ENCODE measurements at places on chromosomes 12 and 14.

- H3K27me3 ChIP-seq, result no peaks in the 10 kb centered on the region
- no peak overlapping the region for H3K27ac ChIP-seq
- no peak for DNase-seq
- no peak overlapping the region for H3K4me3 ChIP-seq
- peaks cover 6% of the 10 kb centered on the region for H3K4me1 ChIP-seq
- H3K36me3 ChIP-seq, result no peaks in the 10 kb centered on the region
Observed at GRCh38 chr12:128543460-128543859, 276.5 kb downstream of the TMEM132C start.

GRCh38 chr14:29927376-29928116 is at the start of gene PRKD1:
Gene PRKD1 (minus strand): TSS chr14:29927847.
- no peak within 1 kb of the TSS for H3K27ac ChIP-seq
- DNase-seq, result peak; percentile 76
- H3K27me3 ChIP-seq, result no peaks in the 10 kb centered on the region
- H3K4me3 ChIP-seq, result peak within 1 kb of the TSS; percentile 100
- peaks cover 11% of the 10 kb centered on the region for H3K4me1 ChIP-seq
- no peaks in the 10 kb centered on the region for H3K36me3 ChIP-seq

GRCh38 chr14:100052819-100053218 is 12.4 kb upstream of the EVL start:
- H3K27ac ChIP-seq, result no peak overlapping the region
- no peak for DNase-seq
- H3K4me3 ChIP-seq, result no peak overlapping the region
- no peaks in the 10 kb centered on the region for H3K36me3 ChIP-seq
- no peaks in the 10 kb centered on the region for H3K27me3 ChIP-seq
- peaks cover 2% of the 10 kb centered on the region for H3K4me1 ChIP-seq

- H3K27me3 ChIP-seq, result no peaks in the 10 kb centered on the region
- DNase-seq, result no peak
- no peaks in the 10 kb centered on the region for H3K36me3 ChIP-seq
- no peak overlapping the region for H3K27ac ChIP-seq
- no peaks in the 10 kb centered on the region for H3K4me1 ChIP-seq
Observed at GRCh38 chr14:94648801-94649200, 36.6 kb downstream of the SERPINA3 start.

GRCh38 chr12:24111086-24111485 is 161.6 kb upstream of the SOX5 start:
- no peak overlapping the region for H3K4me3 ChIP-seq
- H3K36me3 ChIP-seq, result no peaks in the 10 kb centered on the region
- no peaks in the 10 kb centered on the region for H3K4me1 ChIP-seq
- no peaks in the 10 kb centered on the region for H3K27me3 ChIP-seq

- H3K27me3 ChIP-seq, result no peaks in the 10 kb centered on the region
- H3K4me3 ChIP-seq, result peak overlapping the region; percentile 20
- H3K4me1 ChIP-seq, result no peaks in the 10 kb centered on the region
- H3K36me3 ChIP-seq, result no peaks in the 10 kb centered on the region
- no peak overlapping the region for H3K27ac ChIP-seq
Observed at GRCh38 chr14:94227029-94227428, 52.9 kb downstream of the PPP4R4 start.

DNA sequence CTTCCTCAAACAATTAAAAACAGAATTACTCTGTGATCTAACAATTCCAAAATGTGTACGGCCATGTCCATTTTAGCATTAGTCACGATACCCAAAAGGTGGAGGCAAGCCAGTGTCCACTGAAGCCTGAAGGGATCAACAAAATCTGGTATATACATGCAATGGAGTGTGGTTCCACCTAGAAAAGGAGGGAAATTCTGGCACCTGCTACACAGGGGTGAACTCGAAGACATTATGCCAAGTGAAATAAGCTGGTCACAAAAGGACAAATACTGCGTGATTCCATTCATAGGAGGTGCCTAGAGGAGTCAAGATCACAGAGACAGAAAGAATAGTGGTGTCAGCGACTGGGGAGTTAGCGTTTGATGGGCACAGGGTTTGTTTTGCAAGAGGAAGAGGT is 331.4 kb downstream of the MED13L start:
- no peaks in the 10 kb centered on the region for H3K27me3 ChIP-seq
- peaks cover 12% of the 10 kb centered on the region for H3K36me3 ChIP-seq
- H3K4me1 ChIP-seq, result peaks cover 2% of the 10 kb centered on the region
- no peak overlapping the region for H3K27ac ChIP-seq
- DNase-seq, result no peak

GRCh38 chr12:31526158-31526546 is 64.8 kb downstream of the DENND5B start:
- peaks cover 8% of the 10 kb centered on the region for H3K4me1 ChIP-seq
- H3K27me3 ChIP-seq, result no peaks in the 10 kb centered on the region
- no peak overlapping the region for H3K4me3 ChIP-seq
- no peaks in the 10 kb centered on the region for H3K36me3 ChIP-seq

GRCh38 chr12:53964315-53964713 is 8.6 kb upstream of the HOXC11 start:
- H3K27me3 ChIP-seq, result peaks cover 100% of the 10 kb centered on the region
- H3K27ac ChIP-seq, result no peak overlapping the region

DNA sequence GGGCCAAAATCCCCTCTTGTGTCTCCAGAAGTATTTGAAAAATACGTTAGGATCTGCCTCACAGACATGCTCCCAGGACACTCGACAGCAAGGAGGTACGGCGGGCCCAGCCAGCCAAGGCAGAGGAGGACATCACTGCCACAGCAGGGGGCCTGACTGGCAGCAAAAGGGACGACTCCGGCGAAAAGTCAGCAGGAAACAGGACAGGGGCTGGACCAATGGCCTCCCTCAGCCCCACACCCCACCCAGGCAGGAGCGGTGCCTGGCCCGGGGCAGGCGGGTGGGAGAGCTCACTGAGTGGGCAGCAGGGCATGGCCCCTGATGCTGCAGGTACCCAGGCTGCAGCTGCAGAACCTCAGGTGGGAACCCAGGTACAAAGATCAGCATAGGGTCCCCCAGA is 17.8 kb downstream of the BRF1 start:
- no peaks in the 10 kb centered on the region for H3K27me3 ChIP-seq
- no peak for DNase-seq
- H3K4me1 ChIP-seq, result peaks cover 11% of the 10 kb centered on the region
- H3K36me3 ChIP-seq, result peaks cover 13% of the 10 kb centered on the region
- H3K4me3 ChIP-seq, result no peak overlapping the region

DNA sequence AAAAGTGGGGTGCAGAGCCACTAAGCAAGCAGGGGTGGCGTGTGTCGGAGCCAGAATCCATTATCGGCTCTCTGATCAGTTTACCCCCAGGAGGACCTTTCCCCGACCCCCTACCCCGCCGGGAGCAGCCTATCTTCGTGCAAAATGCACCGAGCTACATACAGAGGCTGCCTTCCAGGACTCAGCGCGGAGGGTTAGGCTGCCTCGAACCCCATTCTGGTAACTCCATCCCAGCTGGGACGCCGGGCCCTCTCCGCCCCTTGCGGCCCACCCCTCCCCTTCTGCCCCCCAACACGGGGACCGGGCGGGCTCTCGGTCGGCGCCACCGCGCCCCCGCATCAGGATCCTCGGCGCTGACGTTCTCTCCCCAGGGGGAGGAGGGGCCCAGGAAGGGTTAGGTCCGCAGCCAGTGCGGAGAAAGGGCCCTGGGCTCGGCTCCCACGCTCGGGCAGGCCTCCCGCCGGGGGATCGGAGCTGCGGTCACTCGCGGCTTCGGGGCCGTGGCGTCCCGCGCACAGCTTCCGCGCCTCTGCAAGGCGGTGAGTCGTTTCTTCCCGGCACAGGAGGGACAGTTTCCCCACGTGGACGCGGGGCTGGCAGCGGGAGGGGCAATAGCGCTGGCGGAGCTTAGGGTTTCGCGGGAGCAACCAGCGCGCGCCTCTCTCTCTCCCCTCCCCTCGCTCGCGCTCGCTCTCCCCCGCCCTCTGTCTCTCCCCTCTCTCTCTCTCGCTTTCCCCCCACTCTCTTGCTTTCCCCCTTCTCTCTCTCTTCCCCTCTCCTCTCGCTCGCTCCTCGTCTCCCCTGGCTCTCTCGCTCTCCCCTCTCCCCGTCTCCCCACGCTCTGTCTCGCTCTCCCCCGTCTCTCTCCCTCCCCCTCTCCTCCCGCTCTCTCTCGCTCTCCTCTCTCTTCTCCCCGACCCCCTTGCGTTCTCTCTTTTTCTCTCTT is 12.5 kb upstream of the MAP3K9 start:
- peak overlapping the region; percentile 70 for H3K4me3 ChIP-seq
- H3K27ac ChIP-seq, result no peak overlapping the region

GRCh38 chr12:60935981-60936761 is 1324.0 kb upstream of the USP15 start:
- H3K27ac ChIP-seq, result no peak overlapping the region
- no peak for DNase-seq
- no peaks in the 10 kb centered on the region for H3K27me3 ChIP-seq
- no peaks in the 10 kb centered on the region for H3K4me1 ChIP-seq

DNA sequence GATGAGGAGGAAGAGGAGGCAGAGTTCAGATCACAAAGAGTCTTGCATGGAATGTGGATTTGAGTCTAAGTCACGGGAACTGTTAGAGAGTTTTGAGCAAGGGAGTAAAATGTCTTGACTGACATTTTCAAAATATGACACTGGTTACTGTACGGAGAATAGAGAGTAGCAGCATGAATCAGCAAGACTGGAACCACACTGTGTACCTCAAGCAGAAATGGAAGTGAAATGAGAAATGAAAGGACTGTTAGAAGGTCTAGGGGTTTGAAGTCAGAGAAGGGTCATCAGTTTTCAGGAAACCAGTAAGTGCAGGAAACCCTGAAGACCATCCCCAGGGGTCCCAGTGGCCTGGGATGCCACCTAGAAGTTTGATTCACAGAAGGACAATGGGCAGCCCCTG is 236.3 kb downstream of the GALC start:
- H3K27ac ChIP-seq, result no peak overlapping the region
- no peak for DNase-seq
- H3K4me3 ChIP-seq, result no peak overlapping the region
- H3K36me3 ChIP-seq, result no peaks in the 10 kb centered on the region
- no peaks in the 10 kb centered on the region for H3K4me1 ChIP-seq

DNA sequence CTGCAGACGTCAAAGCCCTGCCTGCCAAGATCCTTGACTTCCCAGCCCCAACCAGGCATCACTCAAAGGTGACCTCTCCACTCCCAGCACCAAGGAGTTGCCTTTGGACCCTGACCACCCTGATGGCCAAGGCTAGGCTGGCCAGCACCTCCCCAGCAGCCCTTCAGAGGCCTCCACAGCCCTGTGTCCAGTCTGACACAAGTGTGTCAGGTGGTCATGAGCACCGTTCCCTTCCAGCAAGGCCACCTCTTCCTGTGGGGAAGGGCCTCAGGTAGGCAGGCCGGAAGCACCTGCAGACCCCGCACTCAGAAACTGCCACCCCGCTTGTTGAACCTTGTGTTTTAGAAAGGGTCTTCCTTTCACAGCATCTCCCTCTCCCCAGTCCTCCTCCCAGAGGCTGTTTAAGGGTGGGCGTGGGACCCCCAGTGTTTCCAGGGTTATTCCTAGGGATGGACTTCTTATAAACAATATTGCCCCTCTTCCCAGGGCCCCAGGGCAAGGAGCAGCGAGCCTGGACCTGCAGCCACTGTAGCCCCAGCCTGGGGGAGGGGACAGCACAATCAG is 13.2 kb upstream of the INF2 start:
- no peak for DNase-seq
- H3K4me3 ChIP-seq, result no peak overlapping the region
- H3K27me3 ChIP-seq, result no peaks in the 10 kb centered on the region
- H3K36me3 ChIP-seq, result no peaks in the 10 kb centered on the region
- peaks cover 44% of the 10 kb centered on the region for H3K4me1 ChIP-seq

DNA sequence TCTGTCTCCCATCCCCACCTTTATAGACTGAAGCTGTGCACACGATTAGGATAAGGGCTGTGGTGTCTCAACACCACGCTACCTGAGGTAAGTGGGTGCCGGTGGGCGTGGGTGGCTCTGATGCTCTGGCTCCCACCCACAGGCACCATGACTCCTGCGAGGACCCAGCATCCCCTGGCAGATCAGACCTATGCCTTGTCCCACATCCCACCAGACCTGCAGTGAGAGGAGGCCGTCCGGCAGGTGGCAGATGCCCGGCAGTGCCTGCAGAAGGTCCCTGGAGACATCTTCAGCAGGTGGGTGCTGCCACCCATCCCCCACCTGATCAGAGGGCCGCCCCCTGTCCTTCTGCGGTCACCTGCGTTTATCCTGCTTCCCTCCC is 104.4 kb upstream of the PRB2 start:
- no peak for DNase-seq
- H3K27ac ChIP-seq, result no peak overlapping the region
- H3K4me3 ChIP-seq, result no peak overlapping the region
- no peaks in the 10 kb centered on the region for H3K36me3 ChIP-seq

DNA sequence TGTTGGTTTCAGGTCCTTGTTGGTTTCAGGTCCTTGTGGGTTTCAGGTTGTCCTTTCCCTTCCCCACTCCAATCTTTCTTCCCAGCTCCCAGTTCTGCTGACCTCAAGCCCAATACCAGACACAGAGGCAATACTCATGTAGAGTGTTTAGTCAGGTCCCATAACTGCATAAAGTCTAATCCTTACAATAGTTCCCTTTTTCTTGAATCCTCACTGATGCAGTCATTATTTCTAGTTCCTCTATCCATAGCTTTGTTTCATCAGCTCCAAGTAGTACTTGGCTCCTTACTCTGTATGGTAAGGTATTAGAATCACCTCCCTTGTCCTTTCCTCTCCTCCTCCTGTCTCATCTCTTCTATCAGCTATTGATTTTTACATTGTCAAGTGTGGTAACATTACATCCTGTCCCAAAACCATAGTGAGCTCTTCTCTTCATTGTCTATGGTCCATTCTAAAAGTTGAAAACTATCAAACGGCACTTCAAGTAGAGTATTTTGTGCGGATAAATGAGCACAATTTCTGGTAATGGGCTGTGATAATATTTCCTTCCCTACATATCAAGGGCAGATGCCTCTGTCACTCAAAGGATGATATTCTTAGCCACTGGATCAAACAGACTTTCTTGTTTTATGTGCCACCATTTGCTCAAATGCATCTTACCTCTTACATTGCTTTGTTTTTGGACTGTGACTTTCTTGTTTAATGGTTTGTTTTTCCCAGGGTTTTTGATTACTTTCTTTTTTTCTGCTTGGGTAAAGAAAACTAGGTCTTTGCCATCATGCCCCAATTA is 57.2 kb upstream of the JDP2 start:
- H3K4me3 ChIP-seq, result no peak overlapping the region
- peaks cover 18% of the 10 kb centered on the region for H3K27me3 ChIP-seq
- no peaks in the 10 kb centered on the region for H3K36me3 ChIP-seq
- H3K27ac ChIP-seq, result no peak overlapping the region

GRCh38 chr14:68607867-68608573 is 184.8 kb downstream of the ZFP36L1 start:
- no peak overlapping the region for H3K4me3 ChIP-seq
- H3K27me3 ChIP-seq, result no peaks in the 10 kb centered on the region
- H3K27ac ChIP-seq, result no peak overlapping the region
- H3K36me3 ChIP-seq, result no peaks in the 10 kb centered on the region

DNA sequence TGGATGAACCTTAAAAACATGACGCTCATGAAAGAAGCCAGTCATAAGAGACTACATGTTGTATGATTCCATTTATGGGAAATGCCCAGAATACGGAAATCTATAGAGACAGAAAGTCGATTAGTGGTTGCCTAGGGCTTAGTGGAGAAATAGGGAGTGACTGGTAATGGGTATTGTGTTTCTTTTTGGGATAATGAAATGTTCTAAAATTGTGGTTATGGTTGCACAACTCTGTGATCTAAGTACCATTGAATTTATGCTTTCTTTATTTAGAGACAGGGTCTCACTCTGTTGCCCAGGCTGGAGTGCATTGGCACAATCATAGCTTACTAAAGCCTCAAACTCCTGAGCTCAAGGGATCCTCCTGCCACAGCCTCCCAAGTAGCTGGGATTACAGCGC is 8.0 kb downstream of the RBMS2 start:
- no peak overlapping the region for H3K27ac ChIP-seq
- no peaks in the 10 kb centered on the region for H3K27me3 ChIP-seq
- no peak overlapping the region for H3K4me3 ChIP-seq
- DNase-seq, result no peak

GRCh38 chr12:29428633-29429032 is 47.7 kb upstream of the ERGIC2 start:
- peak; percentile 90 for DNase-seq
- no peak overlapping the region for H3K4me3 ChIP-seq
- no peaks in the 10 kb centered on the region for H3K36me3 ChIP-seq
- H3K27ac ChIP-seq, result no peak overlapping the region
